GM18507 (cell line): ENCODE measurements at places on chromosomes 5 and 9.

- DNase-seq, result no peak
Measured at GRCh38 chr9:121744002-121744686, 92.7 kb downstream of the DAB2IP start.

DNA sequence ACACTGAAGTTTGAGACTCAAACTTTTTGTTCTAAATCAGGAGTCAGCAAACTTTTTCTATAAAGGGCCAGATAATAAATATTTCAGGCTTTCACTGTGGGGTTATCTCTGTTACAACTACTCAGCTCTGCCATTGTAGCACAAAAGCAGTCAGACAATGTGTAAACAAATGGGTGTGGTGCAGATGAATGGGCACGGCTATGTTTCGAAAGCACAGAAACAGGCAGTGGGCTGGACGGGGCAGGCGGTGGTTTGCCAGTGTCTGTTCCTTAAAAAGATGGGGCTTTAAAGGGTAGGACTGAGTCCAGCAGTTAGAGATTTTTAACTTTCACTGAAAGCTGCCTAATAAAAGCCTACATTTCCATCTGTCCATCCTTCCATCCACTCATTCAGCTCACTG is 48.9 kb downstream of the PFDN1 start:
- DNase-seq, result no peak

GRCh38 chr5:67178966-67179365 is 17.6 kb downstream of the CD180 start:
- DNase-seq, result no peak

DNA sequence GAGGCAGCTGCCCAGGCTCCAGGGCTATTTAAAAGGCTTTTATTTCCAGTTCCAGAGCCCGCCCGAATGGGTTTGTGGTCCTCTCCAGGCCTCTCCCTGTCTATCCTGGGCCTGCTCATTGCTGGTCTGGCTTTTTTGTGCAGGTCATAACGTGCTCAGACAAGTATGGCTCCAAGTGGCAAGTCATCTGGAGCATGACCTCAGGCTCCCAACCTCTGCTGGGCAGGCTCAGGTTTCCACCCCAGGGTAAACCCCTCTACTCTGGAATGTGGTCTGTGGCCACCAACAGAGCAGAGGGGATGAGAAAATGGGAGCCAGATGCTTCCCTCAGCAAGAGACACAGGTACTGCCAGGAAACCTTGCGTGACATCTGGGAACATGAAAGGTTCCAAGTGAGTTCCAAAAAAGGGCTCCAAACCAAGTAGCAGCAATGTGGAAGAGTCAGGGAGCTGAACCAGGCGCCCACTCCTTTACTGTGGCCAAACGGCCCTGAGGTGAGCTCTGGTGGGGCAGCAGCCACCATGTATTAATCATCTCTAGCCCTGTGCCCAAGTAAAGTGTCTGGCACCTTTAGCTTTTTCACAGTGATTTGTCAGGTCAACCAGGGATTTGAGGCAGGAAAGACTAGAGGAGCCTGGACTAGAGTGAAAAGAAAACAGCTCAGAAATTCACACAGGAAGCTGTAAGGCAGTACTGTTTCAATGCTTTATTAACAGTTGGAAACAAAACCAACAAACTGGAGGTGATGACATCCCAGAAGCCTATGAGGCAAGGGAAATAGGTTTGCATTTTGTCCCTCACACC is 25.7 kb downstream of the PCDHGC5 start:
- DNase-seq, result no peak

DNA sequence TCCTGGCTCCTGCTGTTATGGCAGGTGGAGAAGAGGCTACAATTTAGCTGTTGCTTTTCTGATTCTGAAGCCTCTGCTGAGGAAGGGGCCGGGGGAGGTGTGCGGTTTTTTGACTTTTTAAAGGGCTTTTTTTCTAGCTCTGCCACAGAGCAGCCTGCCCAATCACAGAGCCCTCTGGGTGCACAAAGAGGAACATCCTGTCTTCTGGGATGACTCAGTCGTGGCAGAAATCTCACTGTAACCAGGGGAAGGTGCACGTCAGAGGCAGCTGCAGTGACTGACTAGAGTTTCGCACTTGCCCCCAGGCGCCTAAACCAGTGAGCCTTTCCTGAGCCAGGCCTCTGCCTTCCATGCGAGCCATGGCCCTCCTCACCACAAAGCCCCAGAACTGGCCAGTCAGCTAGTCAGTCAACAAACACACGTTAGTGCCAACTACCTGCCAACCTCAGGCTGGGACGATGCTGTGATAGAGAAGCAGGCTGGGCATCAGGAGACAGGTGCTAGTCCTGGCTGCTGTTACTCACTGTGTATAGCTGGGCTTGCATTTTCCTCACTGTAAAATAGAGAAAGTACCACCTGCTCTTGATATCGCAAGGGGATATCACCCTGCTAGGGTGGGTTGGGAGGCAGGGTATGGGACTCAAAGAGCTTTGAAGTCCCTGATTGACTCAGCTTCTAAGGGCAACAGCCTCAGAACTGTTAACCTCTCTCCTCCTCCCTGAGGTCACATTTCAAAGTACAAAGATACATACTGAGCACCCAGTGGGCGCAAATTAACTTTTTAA is 2.2 kb downstream of the AKNA start:
- DNase-seq, result peak; percentile 55

DNA sequence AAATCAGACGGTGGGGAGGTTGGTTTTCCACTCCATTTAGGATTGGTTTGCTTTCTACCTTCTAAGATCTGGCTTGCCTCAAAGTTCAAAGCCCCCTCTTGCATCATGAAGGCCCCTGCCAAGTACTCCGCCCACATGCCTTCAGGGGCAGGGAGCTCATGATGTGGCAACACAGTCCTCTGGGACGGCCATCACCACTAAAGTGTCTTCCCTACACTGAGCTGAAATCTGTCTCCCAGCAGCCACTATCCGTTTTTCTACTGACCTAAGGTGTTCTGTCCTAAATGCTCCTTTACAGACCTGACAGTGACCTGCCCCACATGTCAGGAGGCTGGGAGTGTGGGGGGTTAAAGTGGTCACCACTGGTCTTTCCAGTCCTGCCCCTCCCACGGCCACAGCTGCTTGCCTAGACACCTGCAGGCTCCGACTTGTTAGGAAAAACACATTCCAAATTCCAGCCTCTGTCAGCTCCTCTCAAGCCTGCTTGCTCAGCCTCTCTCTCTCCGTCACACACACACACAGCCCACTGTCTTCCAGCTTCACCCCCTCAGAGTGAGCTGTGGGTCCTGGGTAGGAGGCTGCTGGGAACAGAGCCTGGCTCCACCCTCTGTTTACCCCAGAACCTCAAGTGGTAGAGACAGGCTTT is 44.9 kb downstream of the SHB start:
- no peak for DNase-seq

DNA sequence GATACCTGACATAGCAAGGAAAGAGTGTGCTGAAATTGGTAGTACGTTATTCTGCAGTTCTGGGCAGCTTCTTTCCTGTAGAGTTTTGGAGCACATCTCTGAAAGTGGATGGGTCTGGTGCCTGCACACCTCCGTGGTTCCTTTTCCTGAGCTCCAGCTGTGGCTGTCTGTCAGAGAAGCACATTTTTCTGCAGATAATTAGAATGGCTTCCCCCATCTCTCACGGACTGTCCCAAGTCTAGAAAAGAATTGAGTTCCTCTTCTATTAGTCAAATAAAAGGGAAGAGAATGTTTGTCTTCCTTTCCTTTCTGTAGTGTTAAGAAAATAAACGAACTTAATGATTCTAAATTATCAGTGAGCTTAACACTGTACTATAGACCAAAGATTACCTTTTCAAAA is 55.7 kb downstream of the VCAN start:
- no peak for DNase-seq

GRCh38 chr5:157271740-157272271 is 5.9 kb downstream of the CYFIP2 start:
- DNase-seq, result peak; percentile 49

DNA sequence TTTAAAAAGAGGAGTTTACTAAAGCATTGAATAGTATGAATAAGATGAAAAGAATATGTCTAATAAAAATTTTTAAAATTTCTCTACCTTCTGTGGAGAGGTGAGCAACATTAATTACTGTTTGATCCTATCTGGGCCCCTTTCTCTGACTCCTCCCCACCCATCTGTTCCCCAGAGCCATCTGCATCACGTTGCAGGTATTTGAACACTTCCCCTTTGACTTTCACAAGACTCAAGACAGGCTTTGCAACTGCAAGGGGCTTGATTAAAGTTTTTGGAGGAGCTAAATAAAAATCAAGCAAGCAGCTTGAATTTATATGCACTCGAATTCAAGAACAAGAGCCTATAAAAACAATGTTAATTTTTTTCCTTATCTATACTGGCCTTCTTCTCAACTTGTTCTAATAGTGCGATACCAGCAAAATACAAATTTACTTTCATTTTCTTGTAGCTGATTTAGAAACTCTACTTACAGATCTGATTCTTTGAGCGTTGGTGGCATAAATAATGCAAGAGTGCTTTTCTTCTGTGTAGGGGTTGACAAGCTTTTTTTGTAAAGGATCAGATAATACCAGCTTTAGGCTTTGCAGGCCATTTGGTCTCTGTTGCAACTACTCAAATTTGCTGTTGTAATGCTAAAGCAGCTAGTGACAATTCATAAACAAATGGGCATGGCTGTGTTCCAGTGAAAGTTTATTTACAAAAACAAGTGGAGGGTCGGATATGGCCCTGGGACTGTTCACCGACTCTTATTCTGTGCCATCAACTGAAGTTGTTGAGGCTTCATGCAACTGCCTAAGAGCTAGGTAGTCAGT is 21.2 kb downstream of the TXNDC8 start:
- peak; percentile 29 for DNase-seq

GRCh38 chr5:40355181-40355580 is 324.5 kb upstream of the PTGER4 start:
- no peak for DNase-seq

GRCh38 chr5:168356592-168356991 is 65.1 kb downstream of the WWC1 start:
- DNase-seq, result no peak
